Pancreas (tissue), 10 donors: ENCODE measurements at places on chromosomes 7 and 10. TPM values are rescaled to one million over a fixed set of nuclear protein-coding genes. Genes with fewer than 3 reads are reported as not detected.

GRCh38 chr7:3042861-3043489 is 692 bp downstream of the CARD11 start:
- no peaks in the 10 kb centered on the region for H3K27me3 ChIP-seq
- DNase-seq: peak; percentile 50
- no peaks in the 10 kb centered on the region for H3K4me1 ChIP-seq
- H3K36me3 ChIP-seq: no peaks in the 10 kb centered on the region
- H3K27ac ChIP-seq: no peak overlapping the region

DNA sequence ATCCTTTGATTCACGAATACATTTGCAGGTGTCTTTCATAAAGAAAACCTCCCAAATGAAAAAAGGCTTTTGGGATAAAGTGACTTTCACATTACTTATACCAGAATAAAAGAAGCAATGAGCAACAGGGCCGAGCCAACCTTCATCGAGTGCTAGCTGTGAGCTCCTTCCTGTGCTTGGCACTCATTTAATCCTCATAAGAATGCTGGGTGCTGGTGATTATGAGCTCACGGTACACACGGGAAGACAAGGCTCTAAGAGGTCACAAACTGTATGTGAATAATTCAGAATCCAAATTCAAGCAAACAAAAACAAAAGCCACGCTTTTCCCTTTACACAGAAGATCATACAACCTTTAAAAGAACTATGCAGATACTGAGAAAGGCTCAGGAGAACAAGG is 156.2 kb downstream of the COBL start:
- no peaks in the 10 kb centered on the region for H3K4me1 ChIP-seq
- H3K27ac ChIP-seq: no peak overlapping the region
- no peaks in the 10 kb centered on the region for H3K36me3 ChIP-seq
- no peaks in the 10 kb centered on the region for H3K27me3 ChIP-seq
- H3K4me3 ChIP-seq: no peak overlapping the region
- DNase-seq: no peak

PTF1A gene
- total RNA-seq: 29.4 TPM

GRCh38 chr7:75649462-75649861 is 89.3 kb downstream of the HIP1 start:
- no peaks in the 10 kb centered on the region for H3K36me3 ChIP-seq
- no peak overlapping the region for H3K27ac ChIP-seq
- H3K27me3 ChIP-seq: no peaks in the 10 kb centered on the region
- DNase-seq: no peak

FAM171A1 gene
- total RNA-seq: 17.8 TPM

DNA sequence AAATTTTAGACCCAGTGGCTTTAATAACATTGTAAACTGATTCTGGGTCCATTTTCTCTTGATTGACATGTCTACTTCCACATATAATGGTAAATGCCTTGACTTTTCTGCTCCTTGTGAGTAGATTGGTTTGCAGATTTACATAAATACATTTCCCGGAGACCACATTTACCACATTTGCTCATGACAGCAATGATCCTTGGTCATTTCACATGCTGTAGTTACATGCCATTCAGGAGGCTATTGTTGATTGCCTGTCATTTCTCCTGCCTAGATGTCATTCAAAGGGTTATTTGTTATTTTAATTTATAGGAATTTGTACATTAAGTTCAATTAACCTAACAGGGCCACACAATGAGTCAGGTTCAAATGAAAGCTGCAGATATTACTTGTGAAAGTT is 280.5 kb downstream of the CNTNAP2 start:
- no peaks in the 10 kb centered on the region for H3K27me3 ChIP-seq
- H3K36me3 ChIP-seq: no peaks in the 10 kb centered on the region
- H3K27ac ChIP-seq: no peak overlapping the region
- no peaks in the 10 kb centered on the region for H3K4me1 ChIP-seq
- H3K4me3 ChIP-seq: no peak overlapping the region

GRCh38 chr10:95423164-95424005 is 132.6 kb upstream of the PDLIM1 start:
- H3K4me1 ChIP-seq: peaks cover 8% of the 10 kb centered on the region
- DNase-seq: no peak
- no peaks in the 10 kb centered on the region for H3K27me3 ChIP-seq
- no peaks in the 10 kb centered on the region for H3K36me3 ChIP-seq
